ENCODE measurements at places on chromosomes 1 and 21. TPM values are rescaled to one million over a fixed set of nuclear protein-coding genes. Genes with fewer than 3 reads are reported as not detected.

Gene GPR161
- 15.0 TPM for total RNA-seq

Gene HSD11B1
- 0.47 TPM for total RNA-seq

Gene ACTA1
- 0.21 TPM for total RNA-seq

Gene CTPS1
- total RNA-seq = 80.1 TPM

Gene CASQ2
- not detected for total RNA-seq

Gene CELA3A
- not detected for total RNA-seq

Gene RIPPLY3
- total RNA-seq = 0.59 TPM

Gene IRF6
- 0.15 TPM for total RNA-seq

Gene CCDC30
- total RNA-seq = 0.76 TPM

Gene DNAH14
- total RNA-seq = 15.3 TPM

Gene RGS8
- not detected for total RNA-seq

Gene RIPK4
- 21.2 TPM for total RNA-seq

Gene USP1
- 21.2 TPM for total RNA-seq

Gene OR2AK2
- not detected for total RNA-seq

Gene PSMD4
- 187 TPM for total RNA-seq

Gene SEC16B
- total RNA-seq = 0.68 TPM

Gene DTL
- 18.8 TPM for total RNA-seq

Data from A549 treated with Hydrocortisone at 1 μM for 4 hours (cell line).